ENCODE measurements at places on chromosomes 1 and 21.
A peak's percentile ranks its signal among the peaks of the same experiment; 100 is the strongest.

GRCh38 chr1:236370420-236370819 is 23.7 kb upstream of the EDARADD start:
- no peak for DNase-seq

- peak; percentile 63 for DNase-seq
These were observed 104.3 kb upstream of the KRTAP19-8 start for GRCh38 chr21:31142600-31142999.

GRCh38 chr21:26914557-26914956 is 52.3 kb downstream of the ADAMTS5 start:
- no peak for DNase-seq

DNA sequence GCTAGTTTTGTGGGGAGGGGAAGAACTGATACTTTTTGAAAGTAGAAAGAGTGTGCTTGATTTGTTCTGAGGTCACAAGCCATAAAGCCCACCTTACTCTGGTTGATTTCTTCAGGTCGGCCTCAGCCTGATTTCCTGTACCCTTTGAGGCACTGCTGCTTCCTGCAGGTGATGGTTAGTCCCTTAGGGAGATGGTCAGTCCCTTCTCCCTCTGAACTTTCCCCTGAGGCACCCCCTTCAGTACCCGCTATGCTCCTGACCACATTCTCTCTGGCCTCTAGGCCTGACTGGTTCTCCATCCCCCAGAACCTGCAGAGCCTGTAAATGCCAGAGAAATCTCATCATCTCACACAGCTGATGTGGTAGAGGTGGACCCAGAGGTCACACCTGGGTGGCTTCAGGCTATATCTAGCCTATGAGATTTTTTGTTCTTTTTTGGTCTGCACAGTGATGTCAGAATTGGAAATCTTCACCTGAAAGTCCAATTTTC is 15.0 kb upstream of the ID3 start:
- DNase-seq: no peak

GRCh38 chr1:14392859-14393365 is 205.6 kb upstream of the KAZN start:
- DNase-seq: no peak

DNA sequence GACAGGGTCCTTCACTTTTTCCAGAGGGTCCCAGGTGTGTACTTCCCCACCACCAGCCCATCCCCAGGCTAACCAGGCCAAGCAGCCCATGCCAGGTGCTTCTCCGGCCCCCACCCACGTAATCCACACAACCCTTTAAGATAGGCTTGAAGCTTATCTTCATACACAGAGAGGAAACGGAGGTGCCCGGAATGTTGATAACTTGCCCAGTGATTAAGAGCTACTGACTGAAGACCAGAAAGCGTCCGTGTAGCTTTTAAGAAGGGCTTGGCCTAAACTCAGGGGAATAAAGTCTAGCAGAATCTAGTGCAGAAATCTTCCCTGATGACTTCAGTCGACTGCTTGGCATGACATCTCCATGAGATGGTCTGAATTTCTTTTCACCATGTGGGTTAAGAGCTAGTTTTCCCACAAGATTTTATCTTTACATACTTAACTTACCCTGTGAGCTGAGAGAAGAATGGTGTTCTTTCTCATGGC is 138.7 kb downstream of the GALNT2 start:
- no peak for DNase-seq

- no peak for DNase-seq
These were observed 287.5 kb downstream of the HLX start for GRCh38 chr1:221166559-221167318.

DNA sequence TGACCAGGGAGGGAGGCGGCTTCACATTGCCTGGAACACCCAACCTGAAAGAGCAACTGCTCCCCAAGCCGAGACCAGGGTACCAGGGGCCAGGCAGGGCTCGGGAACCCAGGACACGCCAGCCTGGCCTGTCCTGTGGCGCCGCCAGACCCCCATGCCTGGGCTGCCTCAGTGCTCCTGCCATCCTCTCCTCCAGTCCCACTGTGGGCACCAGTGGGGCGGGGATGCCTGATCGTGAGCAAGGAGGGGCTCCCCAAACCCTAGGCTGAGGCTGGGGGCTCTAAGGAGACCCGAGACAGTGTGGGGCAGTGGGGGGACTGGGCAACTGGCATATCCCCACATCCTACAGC is 45.1 kb downstream of the WNT9A start:
- DNase-seq: no peak

DNA sequence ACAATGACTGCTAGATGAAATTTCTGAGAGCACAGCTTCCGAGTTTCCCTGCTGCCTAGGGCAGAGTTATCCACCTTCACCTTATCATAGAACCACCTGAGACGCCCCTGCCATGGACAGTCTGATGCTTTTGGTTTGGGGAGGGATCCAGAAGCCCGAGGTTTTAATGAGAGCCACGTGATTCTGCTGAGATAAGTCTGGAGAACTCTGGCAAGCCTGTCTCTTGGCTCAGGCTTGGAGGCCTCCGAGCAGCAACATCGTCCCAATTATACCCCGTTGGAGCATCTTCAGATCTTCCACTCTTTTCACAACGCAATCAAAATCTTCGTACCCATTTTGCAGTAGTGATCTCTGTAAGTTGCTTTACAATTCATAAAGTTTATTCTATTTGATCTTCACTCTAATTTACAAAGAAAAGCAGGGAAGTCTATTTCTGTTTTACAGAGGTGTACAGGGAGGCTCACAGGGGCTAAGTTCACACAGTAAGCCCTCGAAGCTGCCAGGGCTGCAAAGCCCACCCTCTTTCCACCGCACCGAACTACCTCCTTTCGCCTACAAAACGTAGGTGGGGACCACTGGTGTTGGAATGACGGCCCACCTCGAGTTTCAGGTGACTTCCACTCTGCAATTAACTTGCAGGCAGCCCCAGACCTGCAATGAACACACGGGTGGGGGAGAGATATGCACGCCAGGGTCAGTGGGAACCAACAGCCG is 513 bp upstream of the HHAT start:
- DNase-seq: no peak

DNA sequence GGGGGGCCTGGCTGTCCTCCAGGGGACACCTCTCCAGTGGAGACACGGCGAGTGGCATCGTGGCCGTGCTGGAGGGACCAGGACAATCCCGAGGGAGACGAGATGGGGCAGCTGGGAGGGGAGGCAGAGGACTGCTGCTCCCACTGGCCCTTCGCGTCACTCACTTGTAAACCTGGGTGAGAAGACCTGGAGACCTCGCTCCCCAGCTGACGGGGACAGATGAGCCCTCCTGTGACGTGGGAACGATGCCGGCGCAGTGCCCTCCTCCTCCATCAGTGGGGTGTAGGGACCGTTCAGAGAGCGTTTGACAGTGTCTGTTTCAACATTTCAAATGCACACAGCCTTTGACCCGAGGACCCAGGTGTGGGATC is 4.6 kb downstream of the SPATC1L start:
- DNase-seq: no peak
